Heart left ventricle (tissue), 16 donors: ENCODE measurements at places on chromosomes 13 and 19.

DNA sequence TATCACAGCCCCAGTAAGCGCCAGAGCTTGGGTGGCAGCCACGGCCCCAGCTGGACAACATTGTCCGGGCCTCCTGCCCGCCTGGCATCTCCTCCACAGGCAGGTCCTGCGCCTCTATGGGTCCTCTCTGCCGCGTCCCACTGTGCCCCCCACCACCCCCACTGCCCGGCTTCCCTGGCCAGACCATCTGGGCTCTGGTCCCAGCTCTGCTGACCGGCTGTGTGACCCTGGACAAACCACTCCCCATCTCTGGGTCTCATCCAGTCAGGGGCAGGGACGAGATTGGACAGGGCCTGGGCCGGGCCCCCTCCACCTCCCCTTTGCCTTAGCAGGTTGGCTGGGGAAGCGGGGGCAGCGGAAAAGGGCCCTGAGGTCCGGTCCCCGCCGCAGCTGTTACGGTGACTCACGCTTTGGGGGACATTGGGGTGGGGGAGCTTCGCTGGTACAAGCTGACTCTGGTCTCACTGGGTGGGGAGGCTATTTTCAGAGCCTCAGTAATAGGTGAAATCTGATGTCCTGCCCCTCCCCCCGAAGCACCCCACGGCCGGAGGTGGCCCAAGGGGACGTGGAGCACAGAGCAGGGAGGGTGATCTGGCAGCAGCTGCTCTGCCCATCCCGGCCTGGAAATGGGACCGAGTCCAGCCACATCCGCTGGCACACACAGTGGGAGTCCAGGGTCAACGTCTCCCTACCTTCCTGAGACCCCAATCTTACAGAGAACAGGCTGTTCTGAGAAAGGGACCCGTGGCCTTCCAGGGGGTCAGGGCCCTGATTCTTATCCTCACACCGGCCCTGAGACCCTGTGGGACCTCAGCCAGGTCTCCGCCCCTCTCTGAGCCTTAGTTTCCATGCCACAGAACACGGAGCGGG, 9.1 kb downstream of the NFIC start:
- H3K27me3 ChIP-seq, result no peaks in the 10 kb centered on the region
- H3K4me1 ChIP-seq, result peaks cover 54% of the 10 kb centered on the region
- peak overlapping the region; percentile 42 for H3K4me3 ChIP-seq
- no peaks in the 10 kb centered on the region for H3K36me3 ChIP-seq
- H3K27ac ChIP-seq, result peak overlapping the region; percentile 96
- DNase-seq, result peak; percentile 95

- no peaks in the 10 kb centered on the region for H3K27me3 ChIP-seq
- H3K4me3 ChIP-seq, result no peak overlapping the region
- DNase-seq, result peak; percentile 6
- H3K4me1 ChIP-seq, result no peaks in the 10 kb centered on the region
- H3K27ac ChIP-seq, result no peak overlapping the region
Measured at GRCh38 chr19:33493401-33494275, 28.0 kb downstream of the PEPD start.

DNA sequence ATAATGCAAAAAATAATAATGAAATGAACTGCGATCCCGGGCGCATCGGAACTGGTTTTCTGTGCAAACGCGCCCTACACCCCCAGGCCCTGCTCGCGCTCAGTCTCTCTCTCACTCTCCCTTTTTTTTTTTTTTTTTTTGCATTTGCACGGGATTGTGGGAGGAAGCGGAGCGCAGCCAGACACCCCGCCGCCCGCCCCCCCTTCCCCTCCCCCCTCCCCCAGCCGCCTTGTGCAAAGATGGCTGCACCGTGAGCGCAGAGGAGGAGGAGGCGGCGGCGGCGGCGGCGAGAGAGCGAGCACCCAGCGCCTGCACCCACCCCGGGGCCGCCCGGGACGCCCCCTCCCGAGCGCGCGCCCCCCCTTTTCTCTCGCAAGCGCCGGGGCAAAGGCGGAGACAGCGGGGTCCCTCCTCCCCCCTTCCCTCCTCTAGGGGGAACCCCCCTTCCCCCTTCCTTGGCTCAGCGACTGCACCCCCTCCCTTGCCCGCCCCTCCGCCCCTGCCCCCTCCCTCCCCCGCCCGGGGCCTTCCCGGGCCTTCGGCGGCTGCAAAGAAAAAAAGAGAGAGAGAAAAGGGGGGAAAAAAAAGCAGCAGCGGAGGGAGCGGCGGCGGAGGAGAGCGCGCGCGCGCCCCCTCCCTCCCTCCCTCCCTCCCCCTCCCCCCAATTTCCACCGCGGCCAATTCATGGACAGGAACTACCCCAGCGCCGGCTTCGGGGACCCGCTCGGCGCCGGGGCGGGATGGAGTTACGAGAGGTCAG, at the start of gene PRR12:
PRR12 (plus strand) TSS at position 212 of the 760 bp plus-strand sequence; CDS start at position 685, 473 bp downstream.
- H3K4me3 ChIP-seq, result peak within 1 kb of the TSS; percentile 90
- peak; percentile 64 for DNase-seq
- H3K4me1 ChIP-seq, result peaks cover 17% of the 10 kb centered on the region
- no peaks in the 10 kb centered on the region for H3K27me3 ChIP-seq

- H3K36me3 ChIP-seq, result no peaks in the 10 kb centered on the region
- H3K4me3 ChIP-seq, result no peak overlapping the region
- DNase-seq, result no peak
- H3K4me1 ChIP-seq, result peaks cover 7% of the 10 kb centered on the region
- H3K27ac ChIP-seq, result no peak overlapping the region
Measured at GRCh38 chr13:112647256-112647655, 42.6 kb upstream of the ATP11A start.

DNA sequence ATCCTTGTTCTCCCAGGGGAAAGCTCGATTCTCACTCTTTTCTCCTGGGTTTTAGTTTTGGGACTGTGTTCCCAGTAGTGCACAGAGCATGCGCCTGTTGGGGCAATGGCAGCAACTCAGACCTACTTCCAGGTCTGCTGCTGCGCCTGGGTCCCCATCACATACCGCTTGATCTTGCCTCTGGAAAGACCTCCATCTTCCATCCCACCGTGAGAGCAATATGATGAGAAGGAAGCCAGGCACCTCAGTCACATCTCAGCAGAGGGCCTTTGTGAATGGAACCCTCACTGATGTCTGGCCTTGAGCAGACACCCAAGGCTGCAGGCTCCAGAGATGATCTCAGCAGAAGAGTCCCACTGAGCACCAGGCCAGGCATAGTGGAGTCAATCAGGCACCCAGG, 176.8 kb upstream of the ZNF507 start:
- H3K4me1 ChIP-seq, result no peaks in the 10 kb centered on the region
- no peak for DNase-seq
- no peak overlapping the region for H3K27ac ChIP-seq
- H3K4me3 ChIP-seq, result no peak overlapping the region

GRCh38 chr13:81302125-81302524, 961.2 kb upstream of the SPRY2 start:
- H3K27me3 ChIP-seq, result no peaks in the 10 kb centered on the region
- H3K36me3 ChIP-seq, result no peaks in the 10 kb centered on the region
- no peaks in the 10 kb centered on the region for H3K4me1 ChIP-seq
- no peak for DNase-seq
- no peak overlapping the region for H3K4me3 ChIP-seq
- no peak overlapping the region for H3K27ac ChIP-seq

GRCh38 chr19:29381353-29382203, 144.2 kb upstream of the VSTM2B start:
- no peak overlapping the region for H3K27ac ChIP-seq
- H3K4me3 ChIP-seq, result no peak overlapping the region
- DNase-seq, result no peak

DNA sequence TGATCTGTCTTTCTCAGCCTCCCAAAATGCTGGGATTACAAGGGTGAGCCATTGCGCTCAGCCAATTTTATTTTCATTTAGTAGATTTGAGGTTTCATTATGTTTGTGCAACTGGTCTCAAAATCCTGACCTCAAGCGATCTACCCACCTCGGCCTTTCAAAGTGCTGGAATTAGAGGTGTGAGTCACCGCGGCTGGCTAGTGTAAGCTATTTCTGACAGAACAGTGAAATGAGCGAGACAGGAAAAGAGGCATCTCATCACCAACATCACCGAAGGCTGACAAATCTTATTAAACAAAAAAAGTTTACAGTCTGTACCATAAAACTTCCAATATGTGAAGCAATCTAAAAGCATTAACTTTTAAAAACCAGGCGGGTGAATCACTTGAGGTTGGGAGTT, 12.2 kb upstream of the ZNF888 start:
- H3K27ac ChIP-seq, result no peak overlapping the region
- no peaks in the 10 kb centered on the region for H3K36me3 ChIP-seq
- H3K27me3 ChIP-seq, result no peaks in the 10 kb centered on the region
- no peak for DNase-seq
- no peaks in the 10 kb centered on the region for H3K4me1 ChIP-seq
- no peak overlapping the region for H3K4me3 ChIP-seq

DNA sequence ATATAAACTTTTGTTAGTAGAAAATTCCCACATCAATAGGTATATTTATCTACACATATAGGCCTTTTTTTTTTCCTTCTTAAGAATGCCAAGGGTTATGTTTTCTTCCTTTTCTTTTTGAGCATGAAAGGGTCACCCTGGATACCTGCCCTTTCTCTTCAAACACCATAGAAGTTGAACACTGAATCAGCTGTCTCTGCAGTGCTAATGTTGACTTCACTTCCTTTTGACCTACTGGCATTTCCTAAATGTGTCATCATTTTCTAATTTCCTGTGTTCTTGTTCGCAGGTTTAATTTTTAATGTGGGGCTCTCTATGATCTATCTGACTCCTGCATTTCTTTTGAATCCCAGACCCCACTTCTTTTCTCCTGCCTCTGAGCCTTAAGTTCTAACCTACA, 532.0 kb downstream of the GPC6 start:
- no peaks in the 10 kb centered on the region for H3K27me3 ChIP-seq
- no peak overlapping the region for H3K27ac ChIP-seq
- H3K4me1 ChIP-seq, result no peaks in the 10 kb centered on the region
- H3K36me3 ChIP-seq, result no peaks in the 10 kb centered on the region
- DNase-seq, result no peak

- no peak overlapping the region for H3K4me3 ChIP-seq
- H3K4me1 ChIP-seq, result peaks cover 5% of the 10 kb centered on the region
- H3K27ac ChIP-seq, result peak overlapping the region; percentile 83
- no peaks in the 10 kb centered on the region for H3K36me3 ChIP-seq
- no peaks in the 10 kb centered on the region for H3K27me3 ChIP-seq
Measured at GRCh38 chr13:80437231-80437630, 96.3 kb upstream of the SPRY2 start.

- H3K27me3 ChIP-seq, result no peaks in the 10 kb centered on the region
- no peaks in the 10 kb centered on the region for H3K4me1 ChIP-seq
- H3K27ac ChIP-seq, result no peak overlapping the region
- no peak overlapping the region for H3K4me3 ChIP-seq
- no peak for DNase-seq
- no peaks in the 10 kb centered on the region for H3K36me3 ChIP-seq
Measured at GRCh38 chr13:51324714-51325420, 14.6 kb upstream of the SERPINE3 start.

- DNase-seq, result no peak
- H3K36me3 ChIP-seq, result no peaks in the 10 kb centered on the region
- no peak overlapping the region for H3K27ac ChIP-seq
- H3K27me3 ChIP-seq, result no peaks in the 10 kb centered on the region
Measured at GRCh38 chr13:110607675-110608224, 7.6 kb upstream of the NAXD start.

DNA sequence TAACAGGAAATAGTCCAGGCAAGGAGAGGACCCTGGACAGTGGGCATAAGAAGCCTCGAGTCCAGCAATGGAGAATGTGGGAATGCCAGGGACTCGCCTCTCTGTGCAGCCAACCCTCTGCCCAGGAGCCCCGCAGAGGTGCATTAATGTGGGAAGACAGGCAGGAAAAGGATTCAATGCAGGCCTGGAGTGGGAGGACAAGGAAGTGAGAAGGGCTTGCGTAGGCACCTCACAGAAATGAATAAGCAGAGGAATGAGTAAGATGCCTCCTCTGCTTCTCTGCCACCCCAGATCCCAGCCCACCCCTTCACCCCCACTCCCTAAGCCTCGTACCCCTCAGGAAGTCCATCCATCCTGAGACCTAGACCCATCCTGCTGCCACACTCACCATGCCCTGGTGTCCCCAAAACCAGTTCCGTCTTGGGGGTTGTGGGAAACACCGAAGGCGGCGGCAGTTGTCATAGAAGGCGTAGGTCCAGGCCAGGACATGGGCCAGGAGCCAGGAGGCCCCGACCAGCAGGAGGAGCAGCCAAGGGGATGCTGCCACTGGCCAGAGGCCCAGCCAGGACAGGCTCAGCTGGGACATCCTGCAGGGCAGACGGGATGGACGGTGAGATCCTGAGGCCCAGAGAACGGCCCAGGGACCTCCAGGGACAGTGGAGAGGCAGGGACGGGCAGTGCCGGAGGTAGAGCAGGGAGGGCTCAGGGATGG, 692 bp downstream of the CYP4F2 start:
- no peak overlapping the region for H3K4me3 ChIP-seq
- no peak overlapping the region for H3K27ac ChIP-seq
- H3K4me1 ChIP-seq, result no peaks in the 10 kb centered on the region
- H3K27me3 ChIP-seq, result peaks cover 35% of the 10 kb centered on the region
- H3K36me3 ChIP-seq, result no peaks in the 10 kb centered on the region

GRCh38 chr13:98475522-98475921, 101.4 kb downstream of the STK24 start:
- H3K4me1 ChIP-seq, result peaks cover 50% of the 10 kb centered on the region
- no peaks in the 10 kb centered on the region for H3K27me3 ChIP-seq
- no peak overlapping the region for H3K4me3 ChIP-seq

DNA sequence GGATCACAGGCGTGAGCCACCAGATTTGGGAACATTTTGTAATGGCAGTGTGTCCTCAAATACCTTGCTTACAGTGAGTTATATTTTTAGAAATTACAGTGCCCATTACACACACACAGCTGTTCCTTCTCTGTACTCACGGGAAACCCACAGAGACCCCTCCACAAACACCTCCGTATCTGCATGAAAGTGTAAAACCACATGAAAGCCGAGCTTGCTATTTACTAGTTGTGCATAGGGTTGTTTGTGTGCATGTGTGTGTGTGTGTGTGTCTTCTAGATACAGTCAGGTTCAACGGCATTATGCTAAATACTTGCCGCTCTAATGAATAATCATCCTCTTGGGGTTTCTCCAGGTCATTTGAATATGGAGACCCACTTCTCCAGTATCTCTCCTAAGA, 22.3 kb upstream of the LILRA2 start:
- H3K4me3 ChIP-seq, result no peak overlapping the region
- H3K36me3 ChIP-seq, result no peaks in the 10 kb centered on the region
- H3K4me1 ChIP-seq, result no peaks in the 10 kb centered on the region

GRCh38 chr13:110125613-110126272, 181.2 kb downstream of the COL4A1 start:
- no peak for DNase-seq
- no peaks in the 10 kb centered on the region for H3K36me3 ChIP-seq
- peaks cover 32% of the 10 kb centered on the region for H3K4me1 ChIP-seq
- H3K4me3 ChIP-seq, result no peak overlapping the region

DNA sequence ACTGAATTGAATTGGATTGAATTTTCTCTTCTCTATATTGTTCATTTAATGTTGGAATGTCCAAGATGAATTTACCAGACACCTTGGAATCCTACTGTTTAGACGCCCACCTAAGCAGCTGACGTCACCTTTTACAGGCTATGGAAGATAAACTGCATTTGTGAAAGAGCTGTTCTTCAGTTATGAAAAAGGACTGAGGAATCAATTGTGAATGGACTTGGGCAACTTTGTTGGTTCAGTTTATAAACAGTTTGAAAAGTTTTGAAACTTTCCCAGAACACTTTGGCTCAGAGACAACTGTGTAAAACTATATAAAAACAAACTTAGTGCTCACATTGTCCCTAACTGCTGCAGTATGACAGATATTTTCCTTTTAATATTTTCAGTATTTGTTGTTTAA, 590.8 kb upstream of the SPRY2 start:
- H3K27me3 ChIP-seq, result no peaks in the 10 kb centered on the region
- H3K27ac ChIP-seq, result no peak overlapping the region
- H3K36me3 ChIP-seq, result no peaks in the 10 kb centered on the region
- no peaks in the 10 kb centered on the region for H3K4me1 ChIP-seq
